Right renal cortex interstitium (tissue), 3 donors: ENCODE measurements at places on chromosomes 12 and 14. TPM values are rescaled to one million over a fixed set of nuclear protein-coding genes. Genes with fewer than 3 reads are reported as not detected.

CCNK gene
- polyA plus RNA-seq = 40.4 TPM

- no peak for DNase-seq
Measured at GRCh38 chr12:86234316-86234855, 21.8 kb downstream of the MGAT4C start.

- DNase-seq = no peak
Measured at GRCh38 chr14:79254069-79254775, 957.1 kb downstream of the DIO2 start.

TSHR gene
- polyA plus RNA-seq = 0.14 TPM

DNA sequence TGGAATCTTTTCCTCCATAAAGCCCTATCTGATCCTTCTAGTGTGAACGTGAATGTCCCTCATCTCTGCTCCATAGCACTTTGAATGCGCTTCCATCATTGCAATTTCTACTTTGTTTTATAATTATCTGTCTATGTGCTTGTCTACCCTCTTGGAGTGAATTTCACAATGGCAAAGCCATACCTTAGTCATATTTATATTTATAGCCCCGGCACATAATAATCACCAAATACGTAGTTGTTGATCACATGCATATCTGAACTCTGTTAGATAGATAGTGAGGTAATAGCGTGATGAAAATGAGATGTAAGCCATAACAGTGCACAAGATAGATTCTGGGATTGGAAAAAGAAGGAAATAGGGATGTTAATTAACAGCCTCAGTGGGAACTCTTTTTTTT lies 55.2 kb downstream of the MSRB3 start:
- DNase-seq = no peak
